Ureter (tissue), 1 donor: ENCODE measurements at places on chromosomes 5 and 9.

- no peak for DNase-seq
Observed at GRCh38 chr5:117731446-117731845, 1156.8 kb upstream of the SEMA6A start.

- no peak for DNase-seq
Observed at GRCh38 chr5:67124556-67124955, 72.0 kb downstream of the CD180 start.

DNA sequence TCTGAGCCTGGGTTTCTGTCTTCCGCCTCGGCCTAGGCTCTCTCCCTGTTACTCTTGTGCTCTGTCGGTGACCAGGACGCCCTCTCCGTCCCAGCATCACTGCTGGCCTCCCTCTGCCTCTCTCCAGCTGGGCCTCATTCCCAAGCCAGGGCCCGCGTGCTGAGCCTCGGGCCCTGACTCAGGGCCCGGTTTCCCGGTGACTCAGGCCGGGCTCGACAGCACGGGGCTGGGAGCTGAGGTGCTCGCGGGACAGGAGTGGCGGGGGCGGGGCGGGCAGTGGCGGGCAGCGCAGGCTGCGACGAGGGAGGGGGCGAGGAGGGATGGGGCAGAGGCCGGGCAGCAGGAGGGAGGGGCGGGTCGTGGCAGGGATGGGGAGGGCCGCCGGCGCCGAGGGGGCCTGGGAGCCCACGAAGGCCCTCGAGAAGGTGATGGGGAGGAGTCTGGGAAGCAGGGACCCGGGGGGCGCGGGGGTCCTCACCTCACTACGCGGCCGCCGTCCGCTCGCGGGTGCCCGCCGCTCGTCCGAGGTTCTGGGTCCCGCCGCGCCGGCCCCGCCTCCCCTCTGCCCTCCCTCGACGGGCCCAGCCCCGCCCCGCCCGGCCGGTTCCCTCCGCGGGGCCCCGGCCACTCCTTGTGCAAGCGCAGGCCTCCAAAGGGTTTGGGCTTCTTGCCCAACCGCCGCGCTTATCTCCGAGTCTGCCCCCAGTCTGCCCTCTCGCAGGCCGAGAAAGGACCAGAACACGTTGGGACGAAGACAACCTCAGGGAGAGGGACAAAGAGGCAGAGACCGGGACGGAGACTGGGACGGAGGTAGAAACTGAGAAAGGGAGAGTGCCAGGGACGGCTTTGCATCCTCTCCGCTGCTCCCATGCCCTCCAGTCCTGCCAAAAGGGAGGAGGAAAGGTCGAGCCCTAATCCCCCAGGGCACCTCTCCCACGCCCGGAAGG, at the start of gene ARAP3:
ARAP3 (minus strand) TSS at position 536 of the 947 bp plus-strand sequence. CDS start 1,744 bp downstream, outside the sequence.
- peak; percentile 89 for DNase-seq

DNA sequence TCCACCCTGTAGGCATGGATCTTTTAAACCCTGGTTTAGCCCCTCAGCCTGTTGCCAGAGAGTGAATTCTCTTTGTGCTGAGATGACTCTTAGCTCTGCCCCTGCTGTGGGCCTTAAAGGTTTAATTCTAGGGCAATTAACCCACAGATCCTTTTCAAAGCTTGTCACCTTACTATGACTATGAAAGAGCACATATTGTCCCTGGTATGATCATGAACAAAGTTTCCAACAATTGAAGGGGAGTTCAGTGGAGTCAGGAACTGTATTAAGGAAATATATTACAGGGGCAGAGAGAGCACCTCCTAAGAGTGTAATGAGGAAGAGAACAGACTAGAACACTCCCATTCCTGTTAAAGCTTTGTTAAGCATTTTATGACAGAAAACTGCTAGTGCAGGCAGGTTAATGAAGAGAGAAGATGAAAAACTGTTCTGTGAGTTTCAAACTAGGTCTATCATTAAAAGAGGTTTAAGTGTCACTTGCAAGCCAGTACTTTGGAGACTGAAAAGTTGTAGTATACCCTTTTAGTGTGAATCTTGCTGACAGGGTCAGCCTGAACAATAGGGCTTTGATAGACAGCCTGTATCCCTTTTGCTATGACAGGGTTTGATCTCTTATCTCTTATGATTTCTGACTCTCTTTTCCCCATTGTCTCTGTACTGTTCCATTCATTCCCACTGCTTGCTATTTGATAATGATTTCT, 104.2 kb upstream of the ELL2 start:
- no peak for DNase-seq

DNA sequence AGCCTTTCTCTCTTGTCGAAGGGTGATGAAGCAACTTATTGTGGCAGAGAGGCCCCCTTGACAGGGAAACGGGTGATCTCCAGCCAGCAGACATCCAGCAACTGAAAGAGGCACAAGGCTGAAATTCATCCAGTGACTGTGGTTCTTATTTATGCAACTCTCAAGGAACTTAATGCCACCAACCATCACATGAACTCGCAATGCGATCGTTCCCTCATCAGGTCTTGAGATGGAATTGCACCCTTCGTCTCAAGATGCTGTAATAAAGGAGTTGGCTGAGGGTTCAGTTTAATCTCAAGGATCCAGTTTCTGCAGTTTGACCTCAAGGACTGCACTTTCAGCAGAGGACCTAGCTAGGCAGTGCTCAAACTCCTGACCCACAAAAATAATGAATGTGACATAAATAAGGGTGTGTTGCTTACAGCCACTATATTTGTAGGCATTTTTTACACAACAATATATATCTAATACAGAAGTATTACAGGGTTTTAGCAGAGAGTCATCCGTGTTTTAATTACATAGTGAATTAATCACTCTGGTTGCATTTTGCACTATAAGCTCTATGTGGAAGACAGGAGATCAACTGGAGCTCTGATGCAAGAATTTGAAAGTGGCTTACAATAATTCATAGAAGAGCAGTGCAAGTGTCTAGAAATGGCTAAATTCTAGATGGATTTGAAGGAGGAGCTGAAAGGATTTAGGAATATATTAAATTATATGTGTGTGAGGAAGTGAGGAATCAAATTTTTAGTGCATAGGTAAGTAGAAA, 957.8 kb upstream of the CTNND2 start:
- no peak for DNase-seq

GRCh38 chr5:33238826-33239695, 201.7 kb upstream of the TARS1 start:
- DNase-seq: no peak

DNA sequence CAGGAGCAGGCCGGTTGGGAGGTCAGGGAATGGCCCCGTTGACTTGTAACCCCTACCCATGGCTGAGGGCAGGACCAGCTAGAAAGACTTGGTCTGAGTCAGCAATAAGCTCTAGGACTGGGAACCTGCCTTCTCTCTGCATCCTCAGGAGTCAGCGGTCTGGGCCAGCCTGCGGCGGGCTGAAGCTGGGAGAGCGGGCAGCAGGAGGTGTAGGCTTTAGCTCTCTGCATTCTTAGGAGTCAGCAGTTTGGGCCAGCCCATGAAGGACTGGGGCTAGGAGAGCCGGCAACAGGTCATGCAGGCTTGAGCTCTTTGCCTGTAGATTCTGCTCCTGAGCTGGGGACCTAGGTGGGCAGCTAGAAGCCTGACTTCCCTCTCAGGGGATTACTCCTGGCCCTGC, 6.4 kb upstream of the SMIM32 start:
- no peak for DNase-seq

- DNase-seq: no peak
Observed at GRCh38 chr9:121365564-121365963, 4.5 kb downstream of the STOM start.

DNA sequence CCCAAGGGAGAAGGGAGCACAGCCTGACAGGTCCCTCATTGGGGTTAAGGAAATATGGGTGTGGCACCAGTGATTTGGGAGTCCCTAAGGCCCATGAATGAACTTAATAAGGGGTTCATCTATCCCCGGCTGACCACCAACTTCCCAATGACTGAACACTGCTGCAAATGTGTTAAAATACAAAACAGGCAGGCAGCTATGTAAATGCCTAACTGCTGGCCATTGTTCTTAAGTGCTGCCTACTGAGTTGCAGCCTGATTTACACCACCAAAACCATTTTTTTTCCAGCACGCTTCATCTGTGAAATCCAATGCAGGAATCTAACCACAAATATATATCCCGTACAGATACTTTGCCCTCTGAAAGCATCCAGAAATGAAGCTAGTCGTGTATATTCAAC, 478.5 kb downstream of the PTPRD start:
- DNase-seq: no peak

GRCh38 chr9:122468735-122469134, 9.0 kb downstream of the OR1J1 start:
- DNase-seq: no peak

GRCh38 chr5:33890131-33891032, 1.4 kb downstream of the ADAMTS12 start:
- no peak for DNase-seq

DNA sequence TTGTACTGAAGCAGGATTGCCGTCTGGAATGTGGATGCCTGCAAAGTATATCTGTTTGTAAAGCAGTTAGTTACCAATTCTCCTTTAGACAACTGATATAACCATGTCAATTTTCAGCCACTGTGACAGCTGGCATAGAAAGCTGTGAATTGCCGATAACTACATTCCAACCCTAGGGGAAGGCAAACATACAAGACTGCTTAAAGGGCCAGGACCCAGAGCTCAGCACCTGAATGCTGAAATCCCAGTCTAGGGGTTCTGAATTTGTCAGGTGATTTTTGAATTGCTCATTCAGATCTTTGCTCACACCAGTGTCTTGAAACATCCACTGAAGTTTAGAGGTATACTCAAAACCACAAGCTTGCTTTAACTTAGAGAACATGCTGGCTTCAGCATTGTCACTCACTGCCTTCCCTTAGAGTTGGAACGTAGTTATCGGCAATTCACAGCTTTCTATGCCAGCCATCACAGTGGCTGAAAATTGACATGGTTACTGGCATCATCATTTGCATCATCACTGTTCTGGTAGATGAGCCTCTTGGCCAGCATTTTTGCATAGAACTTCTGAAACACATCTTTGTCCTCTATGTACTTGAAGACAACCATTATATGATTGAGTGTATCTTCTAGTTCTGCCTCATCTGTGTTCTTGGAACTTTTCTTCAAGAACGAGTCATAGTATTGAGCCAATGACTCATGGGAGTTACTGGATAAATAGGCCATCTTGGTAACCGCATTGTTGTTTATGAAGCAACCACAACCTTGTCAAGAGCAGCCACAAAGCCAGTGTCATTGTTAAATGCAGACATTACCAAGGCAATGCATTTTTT, 82.1 kb downstream of the CCDC192 start:
- no peak for DNase-seq

DNA sequence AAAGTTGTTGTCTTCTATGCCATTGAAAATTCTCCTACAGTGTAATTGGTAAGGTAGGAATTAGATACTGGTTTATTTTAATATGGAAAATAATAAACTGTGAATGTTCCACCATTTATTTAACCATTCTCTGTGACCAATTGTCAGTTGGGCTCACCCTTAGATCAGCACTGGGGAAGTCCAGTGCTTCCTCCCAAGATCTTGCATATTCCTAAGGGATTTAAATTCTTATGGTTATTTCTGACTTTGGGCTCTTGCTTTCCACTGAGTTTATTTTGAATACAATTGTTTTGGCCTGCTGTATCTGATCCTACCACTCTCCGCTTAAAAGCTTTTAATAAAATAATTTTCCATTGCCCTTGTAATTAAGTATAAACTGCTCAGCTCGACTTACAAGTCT, 137.4 kb downstream of the OR2K2 start:
- DNase-seq: no peak

DNA sequence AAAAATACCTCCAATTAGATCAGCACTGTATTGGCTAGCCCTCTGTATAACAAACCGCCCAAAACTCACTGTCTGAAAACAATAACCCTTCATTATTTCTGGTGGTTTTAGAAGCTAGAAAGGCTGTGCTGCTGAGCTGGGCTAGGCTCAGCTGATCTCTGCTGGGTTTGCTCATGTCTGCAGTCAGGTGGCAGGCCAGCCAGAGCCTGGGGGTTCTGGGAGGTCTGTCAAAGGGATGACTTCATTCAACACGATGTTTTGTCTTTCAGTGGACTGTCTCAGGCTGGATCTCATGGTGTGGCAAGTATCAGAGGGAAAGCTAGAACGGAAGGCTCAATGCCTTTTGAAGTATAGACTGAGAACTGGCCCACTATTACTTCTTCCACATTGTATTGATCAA, 335.1 kb upstream of the DMAC1 start:
- DNase-seq: no peak

DNA sequence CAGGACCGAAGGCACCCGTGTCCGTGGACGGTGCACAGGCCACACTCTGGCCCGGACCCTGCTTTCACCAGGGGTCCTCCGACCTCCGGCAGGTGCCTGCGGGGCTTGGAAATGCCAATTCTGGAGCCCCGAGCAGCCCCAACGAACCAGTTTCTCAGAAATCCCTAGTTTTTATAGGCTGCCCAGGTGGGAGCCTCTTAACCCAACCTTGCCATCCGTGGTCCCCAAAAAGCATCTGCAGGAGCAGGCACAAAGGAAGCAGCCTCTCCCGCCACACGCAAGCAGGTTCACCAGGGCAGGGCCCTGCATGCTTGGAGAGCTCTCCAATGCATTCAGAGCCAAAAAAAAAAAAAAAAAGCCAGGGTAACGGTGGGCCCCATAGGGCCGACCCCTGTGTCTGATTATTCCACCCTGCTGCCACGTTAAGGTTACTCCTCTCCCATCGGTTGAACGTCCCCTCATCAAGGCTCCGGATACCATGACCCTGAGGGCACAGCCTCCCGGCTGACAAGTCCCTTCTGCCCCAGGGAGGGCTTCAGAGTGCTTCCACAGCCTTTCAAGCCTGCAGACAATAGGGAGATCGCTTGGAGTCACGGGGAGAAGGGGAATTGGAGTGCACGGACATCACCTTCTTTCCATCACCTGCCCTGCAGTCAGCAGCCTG, 796 bp upstream of the TPRN start:
- DNase-seq: no peak

- no peak for DNase-seq
Observed at GRCh38 chr5:111697215-111697614, 59.8 kb downstream of the NREP start.

DNA sequence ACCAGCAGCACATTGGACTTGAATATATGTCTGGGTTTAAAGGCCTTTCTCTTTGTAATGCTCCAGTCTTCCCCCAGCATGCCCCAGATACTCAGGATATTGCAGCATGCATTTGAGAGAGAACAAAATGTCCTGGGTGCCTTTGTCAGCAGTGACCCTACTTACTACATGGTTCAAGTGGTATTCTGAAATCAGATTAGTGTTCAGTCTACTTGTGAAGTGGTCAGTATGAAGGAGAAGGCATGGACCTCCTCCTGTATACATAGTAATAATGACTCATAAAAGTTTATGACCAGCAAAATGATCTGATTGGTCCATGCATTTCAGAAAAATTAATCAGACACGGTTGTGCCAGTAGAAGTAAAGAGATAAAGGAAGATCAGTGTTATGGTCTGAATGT, 25.4 kb downstream of the GPR21 start:
- no peak for DNase-seq

- DNase-seq: no peak
Observed at GRCh38 chr9:73151653-73152542, at the start of gene ANXA1. TSS of gene ANXA1 (plus strand) at chr9:73151865. CDS start at chr9:73158536, 6,671 bp downstream.
